Body of pancreas (tissue), 4 donors: ENCODE measurements at places on chromosomes 3 and 15. TPM values are rescaled to one million over a fixed set of nuclear protein-coding genes. Genes with fewer than 3 reads are reported as not detected.

DNA sequence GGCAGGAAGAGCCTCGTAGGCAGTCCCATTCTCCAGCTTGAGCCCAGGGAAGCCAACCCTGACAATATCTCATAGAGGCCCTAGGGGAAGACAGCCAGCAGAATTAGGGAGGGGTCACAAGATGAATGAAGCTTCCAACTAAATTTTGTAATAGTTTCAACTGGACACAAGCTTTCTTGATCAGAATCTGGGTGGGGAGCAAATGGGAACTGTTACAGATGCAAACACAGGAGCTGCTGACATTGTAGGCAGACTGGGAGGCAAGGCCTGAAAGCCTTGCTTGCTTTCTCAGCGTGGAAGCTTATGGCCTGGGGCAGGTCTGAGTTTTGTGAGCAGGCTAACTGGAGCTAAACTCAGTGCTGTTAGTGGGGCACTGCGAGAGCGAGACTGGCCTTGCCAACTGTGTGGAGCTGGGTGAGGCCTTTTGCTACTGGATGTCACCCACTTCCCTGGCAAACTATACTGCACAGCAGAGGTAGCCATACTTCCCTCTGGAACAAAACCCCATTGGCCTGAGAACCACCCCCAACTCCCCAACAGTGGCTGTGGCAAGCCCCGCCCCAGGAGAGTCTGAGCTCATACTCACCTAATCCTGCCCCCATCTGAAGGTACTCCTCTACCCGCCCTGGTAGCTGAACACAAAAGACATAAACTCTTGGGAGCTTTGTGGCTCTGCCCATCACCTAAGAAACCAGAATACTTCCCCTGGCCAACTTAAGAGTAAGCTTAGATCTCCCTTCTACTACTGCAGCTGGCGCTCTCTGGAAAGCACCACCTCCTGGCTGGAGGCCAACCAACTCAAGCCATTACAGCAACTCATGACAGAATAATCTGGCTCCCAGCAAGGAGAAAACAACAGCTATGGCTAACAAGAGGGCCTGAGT lies 42.9 kb downstream of the CFAP20DC start:
- no peaks in the 10 kb centered on the region for H3K27me3 ChIP-seq
- DNase-seq = peak; percentile 49
- no peaks in the 10 kb centered on the region for H3K36me3 ChIP-seq
- no peak overlapping the region for H3K4me3 ChIP-seq
- peaks cover 5% of the 10 kb centered on the region for H3K4me1 ChIP-seq

- H3K36me3 ChIP-seq = no peaks in the 10 kb centered on the region
- H3K4me3 ChIP-seq = no peak overlapping the region
- H3K4me1 ChIP-seq = no peaks in the 10 kb centered on the region
- H3K27ac ChIP-seq = no peak overlapping the region
Measured at GRCh38 chr15:87917480-87917879, 339.1 kb downstream of the NTRK3 start.

SPRED1 gene
- 11.7 TPM for total RNA-seq

GRCh38 chr15:80587816-80588456 lies 107.2 kb upstream of the ABHD17C start:
- no peaks in the 10 kb centered on the region for H3K27me3 ChIP-seq
- peaks cover 10% of the 10 kb centered on the region for H3K4me1 ChIP-seq
- H3K4me3 ChIP-seq = no peak overlapping the region
- DNase-seq = no peak

DNA sequence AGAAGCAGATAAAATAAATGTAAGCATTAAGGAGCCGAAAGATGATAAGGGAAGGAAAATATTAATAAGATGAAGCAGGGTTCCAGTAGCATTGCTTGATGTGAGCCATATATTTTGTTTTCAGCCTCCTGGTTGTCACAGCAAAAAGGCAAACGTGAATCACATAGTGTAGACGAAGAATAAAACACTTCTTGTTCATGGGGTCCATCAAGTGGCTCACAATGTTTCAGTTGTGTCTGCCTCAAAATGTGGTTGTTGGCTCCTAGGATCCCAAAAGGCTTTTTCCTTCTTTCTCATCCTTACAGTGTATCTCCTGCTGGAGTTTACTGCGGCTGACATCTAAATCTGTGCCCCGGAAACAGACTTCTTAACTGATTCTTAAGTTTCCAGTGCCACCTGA lies 195.1 kb downstream of the GHSR start:
- DNase-seq = no peak
- H3K36me3 ChIP-seq = peaks cover 4% of the 10 kb centered on the region
- H3K4me3 ChIP-seq = no peak overlapping the region

DNA sequence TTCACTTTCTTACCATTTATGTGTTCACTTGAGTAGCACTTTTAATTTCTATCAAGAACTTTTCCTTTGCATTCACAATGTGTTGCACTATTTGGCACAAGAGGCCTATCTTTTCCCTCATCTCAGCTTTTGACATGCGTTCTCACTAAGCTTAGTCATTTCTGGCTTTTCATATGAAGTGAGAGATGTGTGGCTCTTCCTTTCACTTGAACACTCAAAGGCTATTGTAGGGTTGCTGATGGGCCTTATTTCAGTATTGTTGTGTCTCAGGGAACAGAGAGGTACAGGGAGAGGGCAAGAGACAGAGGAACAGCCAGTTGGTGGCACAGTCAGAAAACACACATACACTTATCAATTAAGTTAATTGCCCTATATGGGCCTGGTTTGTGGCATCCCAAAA lies 127.4 kb upstream of the MLF1 start:
- H3K27ac ChIP-seq = no peak overlapping the region
- no peaks in the 10 kb centered on the region for H3K36me3 ChIP-seq
- no peaks in the 10 kb centered on the region for H3K4me1 ChIP-seq
- no peaks in the 10 kb centered on the region for H3K27me3 ChIP-seq
- no peak overlapping the region for H3K4me3 ChIP-seq

DNA sequence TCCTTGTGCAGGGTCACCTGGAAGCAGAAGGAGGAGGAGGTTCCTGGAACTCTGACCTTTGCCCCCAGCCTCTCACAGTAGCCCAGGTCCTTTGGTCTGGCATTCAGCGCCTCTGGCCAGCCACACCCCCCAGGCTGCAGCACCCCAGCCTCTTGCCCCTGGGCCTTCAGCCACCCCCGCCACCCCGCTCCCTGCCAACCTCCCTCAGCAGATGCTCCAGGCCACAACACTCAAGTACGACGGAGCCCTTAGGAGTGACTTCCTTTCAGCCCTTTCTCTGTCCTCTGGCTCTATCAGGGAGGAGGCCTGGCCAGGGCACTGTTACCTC lies 45.2 kb downstream of the GRIP2 start:
- no peak for DNase-seq
- H3K27me3 ChIP-seq = no peaks in the 10 kb centered on the region
- H3K36me3 ChIP-seq = no peaks in the 10 kb centered on the region
- no peaks in the 10 kb centered on the region for H3K4me1 ChIP-seq

DNA sequence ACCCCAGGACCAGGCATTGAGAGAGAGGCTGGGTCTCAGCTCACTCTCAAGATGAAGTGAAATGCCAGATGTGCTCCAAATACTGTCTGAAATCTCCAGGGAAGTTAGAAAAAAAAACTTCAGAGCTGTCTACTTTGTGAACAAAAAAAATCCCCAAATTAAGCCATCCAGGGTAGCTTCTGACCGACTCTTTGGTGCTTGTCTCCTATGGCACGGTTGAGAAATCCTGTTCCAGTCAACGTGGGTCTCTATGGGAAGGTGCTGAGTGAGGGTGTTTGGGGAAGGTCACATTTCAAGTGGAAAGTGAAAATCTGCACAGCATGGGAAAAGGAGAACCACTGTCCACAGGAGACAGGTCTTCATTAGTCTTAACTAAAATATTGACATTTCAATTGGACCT lies 322.5 kb upstream of the CFAP20DC start:
- H3K4me3 ChIP-seq = no peak overlapping the region
- H3K36me3 ChIP-seq = no peaks in the 10 kb centered on the region
- peaks cover 12% of the 10 kb centered on the region for H3K4me1 ChIP-seq

- H3K4me1 ChIP-seq = no peaks in the 10 kb centered on the region
- H3K36me3 ChIP-seq = no peaks in the 10 kb centered on the region
- H3K27ac ChIP-seq = no peak overlapping the region
- no peak for DNase-seq
- no peak overlapping the region for H3K4me3 ChIP-seq
Measured at GRCh38 chr15:40600956-40601355, 6.9 kb downstream of the KNL1 start.

PRR20G gene
- not detected for total RNA-seq

GALNT15 gene
- 21.8 TPM for total RNA-seq

DNA sequence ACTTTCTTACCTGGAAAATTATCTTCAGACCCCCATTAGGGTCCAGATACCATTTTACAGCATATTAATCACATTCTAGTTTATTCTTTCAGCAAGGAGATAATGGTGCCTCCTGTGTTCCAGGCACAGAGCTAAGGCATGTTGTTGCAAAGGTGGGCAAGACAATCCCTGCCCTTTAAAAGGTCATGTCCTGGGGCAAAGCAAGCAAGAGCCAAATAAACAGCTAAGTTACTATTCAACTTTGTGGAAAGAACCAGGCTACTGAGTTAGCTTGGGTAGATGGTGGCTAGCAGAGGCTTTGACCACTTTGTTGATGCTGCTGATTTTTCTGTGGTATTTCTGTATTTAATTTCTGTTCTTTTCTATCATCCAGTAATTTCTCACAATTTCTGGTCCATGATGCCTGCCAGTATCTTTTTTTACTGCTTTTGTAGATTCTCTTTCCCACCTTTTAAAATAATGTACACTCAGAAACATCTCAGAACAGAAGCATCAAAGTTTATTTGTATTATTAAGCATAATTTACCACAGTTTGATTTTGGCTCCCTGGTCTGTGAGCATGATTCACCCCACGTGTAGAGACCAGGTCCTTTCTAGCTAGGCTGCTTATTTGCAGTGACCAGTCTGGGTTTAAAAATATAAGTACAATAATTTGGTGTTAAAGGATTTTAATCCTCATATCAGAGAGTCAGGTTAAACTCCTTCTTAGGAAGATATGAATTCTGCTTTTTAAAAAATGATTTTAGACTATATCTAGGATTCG lies 71.5 kb downstream of the LRRC28 start:
- H3K27ac ChIP-seq = no peak overlapping the region
- H3K4me3 ChIP-seq = no peak overlapping the region
- H3K27me3 ChIP-seq = no peaks in the 10 kb centered on the region
- H3K36me3 ChIP-seq = no peaks in the 10 kb centered on the region
- no peak for DNase-seq
- H3K4me1 ChIP-seq = no peaks in the 10 kb centered on the region

TRH gene
- total RNA-seq = not detected

DNAJA4 gene
- 8.0 TPM for total RNA-seq

RPP14 gene
- total RNA-seq = 3.6 TPM

DNA sequence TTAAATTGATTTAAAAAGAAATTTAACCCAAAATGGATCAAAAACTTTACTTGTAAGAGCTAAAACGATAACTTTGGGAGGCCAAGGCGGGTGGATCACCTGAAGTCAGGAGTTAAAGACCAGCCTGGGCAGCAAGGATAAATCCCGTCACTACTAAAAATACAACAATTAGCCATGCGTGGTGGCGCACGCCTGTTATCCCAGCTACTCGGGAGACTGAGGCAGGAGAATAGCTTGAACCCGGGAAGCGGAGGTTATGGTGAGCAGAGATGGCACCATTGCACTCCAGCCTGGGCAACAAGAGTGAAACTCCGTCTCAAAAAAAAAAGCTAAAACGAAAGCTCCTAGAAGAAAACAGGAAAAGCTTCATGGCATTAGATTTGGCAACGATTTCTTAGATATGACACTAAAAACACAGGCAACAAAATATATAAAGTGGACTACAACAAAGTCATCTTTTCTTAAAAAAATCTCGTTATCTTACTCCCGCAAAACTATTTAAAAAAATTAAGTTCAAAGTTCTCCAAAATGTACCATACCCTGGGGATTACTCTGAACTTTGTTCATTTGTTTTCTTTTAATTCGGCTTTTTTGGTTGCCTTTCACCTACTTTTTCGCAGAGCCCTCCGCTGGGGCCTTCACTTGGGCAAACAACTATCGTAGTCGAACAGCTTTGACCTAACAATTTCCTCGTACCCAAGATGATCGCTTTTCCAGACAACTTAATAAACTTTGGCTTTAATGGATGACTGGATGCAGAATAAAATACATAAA lies 2.9 kb downstream of the HDDC3 start:
- H3K4me3 ChIP-seq = peak overlapping the region; percentile 26
- H3K27me3 ChIP-seq = no peaks in the 10 kb centered on the region
- DNase-seq = no peak
- H3K27ac ChIP-seq = peak overlapping the region; percentile 85
- H3K36me3 ChIP-seq = no peaks in the 10 kb centered on the region

- H3K27me3 ChIP-seq = no peaks in the 10 kb centered on the region
- no peak overlapping the region for H3K4me3 ChIP-seq
- no peak for DNase-seq
- H3K27ac ChIP-seq = no peak overlapping the region
- H3K36me3 ChIP-seq = no peaks in the 10 kb centered on the region
Measured at GRCh38 chr15:72281713-72282112, 9.4 kb upstream of the PARP6 start.

CCR2 gene
- total RNA-seq = 7.9 TPM

APPL1 gene
- total RNA-seq = 28.0 TPM

- no peak for DNase-seq
- no peaks in the 10 kb centered on the region for H3K4me1 ChIP-seq
- no peak overlapping the region for H3K27ac ChIP-seq
- H3K27me3 ChIP-seq = no peaks in the 10 kb centered on the region
- H3K4me3 ChIP-seq = no peak overlapping the region
- H3K36me3 ChIP-seq = no peaks in the 10 kb centered on the region
Measured at GRCh38 chr15:31472636-31473384, 146.2 kb downstream of the KLF13 start.

PTH1R gene
- total RNA-seq = 1.8 TPM

- no peak overlapping the region for H3K4me3 ChIP-seq
- no peaks in the 10 kb centered on the region for H3K27me3 ChIP-seq
- H3K27ac ChIP-seq = no peak overlapping the region
- no peaks in the 10 kb centered on the region for H3K4me1 ChIP-seq
- DNase-seq = no peak
- no peaks in the 10 kb centered on the region for H3K36me3 ChIP-seq
Measured at GRCh38 chr3:126503701-126504100, 13.9 kb downstream of the UROC1 start.

DNA sequence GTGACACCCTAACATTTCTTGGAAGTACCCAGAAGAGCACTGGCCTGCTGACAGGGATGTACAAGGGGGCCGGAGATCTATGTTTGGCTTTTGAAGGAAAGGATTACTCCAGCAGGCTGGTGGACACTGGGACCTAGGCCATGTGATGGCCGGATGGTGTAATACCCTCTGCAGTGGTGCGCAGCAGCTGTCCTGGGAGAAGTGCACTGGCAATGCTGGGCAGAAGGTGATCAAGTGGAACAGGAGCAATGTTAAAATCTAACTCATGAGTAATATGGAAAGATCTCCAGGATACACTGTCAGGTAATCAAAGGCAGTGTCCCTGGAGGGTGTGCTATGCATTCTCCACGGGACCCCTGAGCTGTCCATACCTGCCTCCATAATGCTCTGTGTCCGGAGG lies 71.2 kb upstream of the POMGNT2 start:
- peaks cover 32% of the 10 kb centered on the region for H3K4me1 ChIP-seq
- no peak overlapping the region for H3K4me3 ChIP-seq
- no peaks in the 10 kb centered on the region for H3K36me3 ChIP-seq
- no peak overlapping the region for H3K27ac ChIP-seq

DNA sequence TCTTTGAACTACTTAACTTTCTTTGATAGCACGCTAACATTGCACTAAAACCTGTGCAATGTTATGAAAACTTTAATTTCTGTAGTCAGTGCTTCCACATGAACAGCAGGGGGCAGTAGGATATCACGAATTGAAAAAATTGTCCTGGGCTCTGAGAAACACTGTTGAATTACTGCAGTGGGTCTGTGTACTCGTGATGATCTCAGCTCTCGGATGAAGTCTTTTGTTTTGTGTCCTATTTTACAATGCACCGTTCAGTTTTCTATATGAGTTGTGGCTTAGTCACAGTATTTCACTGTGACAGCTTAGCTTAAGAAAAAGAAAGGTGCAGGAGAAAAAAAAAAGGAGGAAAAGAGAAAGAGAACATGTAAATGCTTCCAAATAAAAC lies 141.3 kb upstream of the CCDC54 start:
- H3K4me3 ChIP-seq = peak overlapping the region; percentile 59
- no peaks in the 10 kb centered on the region for H3K36me3 ChIP-seq
- H3K27me3 ChIP-seq = no peaks in the 10 kb centered on the region
- H3K4me1 ChIP-seq = peaks cover 10% of the 10 kb centered on the region
- no peak overlapping the region for H3K27ac ChIP-seq
